ENCODE measurements at places on chromosomes 6 and 20. TPM values are rescaled to one million over a fixed set of nuclear protein-coding genes. Genes with fewer than 3 reads are reported as not detected.
A peak's percentile ranks its signal among the peaks of the same experiment; 100 is the strongest.

DNA sequence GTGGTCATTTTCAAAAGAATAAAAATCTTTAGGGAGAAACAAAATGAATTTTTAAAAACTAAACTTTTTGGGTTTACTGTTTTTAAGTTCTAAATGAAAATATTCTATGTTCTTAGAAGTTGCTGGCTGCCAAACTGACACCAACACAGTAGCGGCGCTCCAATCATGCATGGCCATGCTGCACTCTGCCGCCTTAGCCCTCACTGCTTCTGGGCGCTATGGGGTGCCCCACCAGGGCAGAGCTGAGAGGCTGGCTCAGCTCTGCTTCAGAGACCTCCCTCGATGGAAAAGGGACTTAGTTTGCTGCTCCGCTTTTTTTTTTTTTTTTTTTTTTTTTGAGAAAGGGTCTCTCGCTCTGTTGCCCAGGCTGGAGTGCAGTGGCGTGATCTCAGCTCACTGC is 20.9 kb downstream of the EZR start:
- DNase-seq: no peak
- H3K27ac ChIP-seq: no peak overlapping the region
- no peak overlapping the region for H3K4me3 ChIP-seq
- no peaks in the 10 kb centered on the region for H3K27me3 ChIP-seq
- peaks cover 2% of the 10 kb centered on the region for H3K36me3 ChIP-seq

DNA sequence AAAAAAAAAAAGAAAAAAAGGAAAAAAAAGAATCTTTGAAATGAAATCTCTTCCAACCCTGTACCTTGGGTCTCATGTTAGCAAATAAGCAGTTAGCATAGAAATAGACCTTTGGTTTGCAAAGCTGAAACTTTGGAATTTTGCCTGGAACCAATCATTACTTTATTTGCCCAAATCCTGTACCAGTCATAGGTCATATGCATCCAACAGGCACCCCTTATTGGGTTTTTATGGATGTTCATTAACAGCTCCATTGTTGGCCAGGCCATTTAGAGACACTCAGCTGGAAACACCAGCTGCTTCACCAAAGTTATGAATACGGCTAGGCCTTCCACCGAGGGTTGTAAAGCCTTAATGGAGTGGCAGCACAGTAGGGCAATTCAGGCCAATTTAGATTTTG is 53.0 kb downstream of the ALDH8A1 start:
- H3K4me3 ChIP-seq: no peak overlapping the region
- DNase-seq: no peak
- H3K27ac ChIP-seq: no peak overlapping the region
- no peaks in the 10 kb centered on the region for H3K27me3 ChIP-seq
- H3K4me1 ChIP-seq: no peaks in the 10 kb centered on the region

TRAM2 gene
- 39.5 TPM for total RNA-seq

- H3K4me3 ChIP-seq: no peak overlapping the region
- no peak overlapping the region for H3K27ac ChIP-seq
- peaks cover 2% of the 10 kb centered on the region for H3K36me3 ChIP-seq
- no peaks in the 10 kb centered on the region for H3K4me1 ChIP-seq
- no peaks in the 10 kb centered on the region for H3K27me3 ChIP-seq
Observed at GRCh38 chr20:13744352-13744751, 40.4 kb downstream of the ESF1 start.

GLP1R gene
- total RNA-seq: not detected

PPIL1 gene
- total RNA-seq: 13.4 TPM

GRCh38 chr20:63155266-63156165 is 60.4 kb downstream of the YTHDF1 start:
- peak; percentile 17 for DNase-seq
- H3K36me3 ChIP-seq: no peaks in the 10 kb centered on the region
- no peak overlapping the region for H3K27ac ChIP-seq
- H3K27me3 ChIP-seq: no peaks in the 10 kb centered on the region

NEURL2 gene
- 32.9 TPM for total RNA-seq

- DNase-seq: no peak
- H3K36me3 ChIP-seq: no peaks in the 10 kb centered on the region
- no peaks in the 10 kb centered on the region for H3K4me1 ChIP-seq
- no peaks in the 10 kb centered on the region for H3K27me3 ChIP-seq
Observed at GRCh38 chr6:20069021-20069522, 143.2 kb downstream of the MBOAT1 start.

- no peaks in the 10 kb centered on the region for H3K36me3 ChIP-seq
- no peak overlapping the region for H3K27ac ChIP-seq
- H3K27me3 ChIP-seq: no peaks in the 10 kb centered on the region
- H3K4me1 ChIP-seq: no peaks in the 10 kb centered on the region
Observed at GRCh38 chr6:89359561-89359960, 7.0 kb upstream of the UBE2J1 start.

- no peak overlapping the region for H3K27ac ChIP-seq
- no peak for DNase-seq
- no peak overlapping the region for H3K4me3 ChIP-seq
Observed at GRCh38 chr20:46720019-46720418, 10.6 kb downstream of the SLC2A10 start.

GRCh38 chr6:36674942-36675341 is 3.6 kb upstream of the CDKN1A start:
- no peak overlapping the region for H3K4me3 ChIP-seq
- H3K27me3 ChIP-seq: no peaks in the 10 kb centered on the region
- no peaks in the 10 kb centered on the region for H3K4me1 ChIP-seq
- no peaks in the 10 kb centered on the region for H3K36me3 ChIP-seq
- no peak overlapping the region for H3K27ac ChIP-seq

LY6G6D gene
- not detected for total RNA-seq

DNA sequence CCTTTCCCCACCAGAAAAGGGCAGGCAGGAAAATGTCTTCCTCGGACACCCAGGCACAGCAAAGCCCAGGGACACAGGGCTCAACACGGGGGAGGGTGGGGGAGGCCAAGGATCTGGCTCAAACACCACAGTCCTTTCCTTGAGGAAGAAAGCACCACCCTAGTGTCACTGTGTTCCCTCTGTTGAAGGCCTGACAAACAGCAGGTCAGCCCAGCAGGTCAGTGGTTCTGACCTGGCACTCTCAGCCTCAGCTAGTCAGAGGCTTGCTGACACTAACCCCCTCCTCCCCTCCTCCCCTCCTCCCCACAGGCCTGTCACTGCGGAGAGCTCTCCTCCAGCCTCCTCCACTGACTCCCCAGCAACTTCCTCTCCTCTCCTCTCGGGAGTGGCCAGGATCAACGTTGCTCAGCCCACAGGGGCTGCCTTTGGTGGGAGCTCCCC is 239.6 kb downstream of the LRFN2 start:
- H3K27ac ChIP-seq: no peak overlapping the region
- DNase-seq: no peak
- H3K4me1 ChIP-seq: no peaks in the 10 kb centered on the region
- H3K4me3 ChIP-seq: no peak overlapping the region
- H3K36me3 ChIP-seq: no peaks in the 10 kb centered on the region

Measured in aorta (tissue), 5 donors.